ENCODE measurements at places on chromosomes 1 and 21. TPM values are rescaled to one million over a fixed set of nuclear protein-coding genes. Genes with fewer than 3 reads are reported as not detected.

- no peak for DNase-seq
- no peak overlapping the region for H3K27ac ChIP-seq
- H3K4me3 ChIP-seq, result no peak overlapping the region
- H3K27me3 ChIP-seq, result no peaks in the 10 kb centered on the region
- H3K4me1 ChIP-seq, result no peaks in the 10 kb centered on the region
Measured at GRCh38 chr1:85838238-85838637, 130.0 kb upstream of the ZNHIT6 start.

GRCh38 chr1:58811303-58811702 lies 27.5 kb upstream of the JUN start:
- H3K4me3 ChIP-seq, result no peak overlapping the region
- H3K36me3 ChIP-seq, result no peaks in the 10 kb centered on the region
- peaks cover 13% of the 10 kb centered on the region for H3K27me3 ChIP-seq
- no peak for DNase-seq

OR2T29 gene
- not detected for total RNA-seq

ESRRG gene
- 47.1 TPM for total RNA-seq

DNA sequence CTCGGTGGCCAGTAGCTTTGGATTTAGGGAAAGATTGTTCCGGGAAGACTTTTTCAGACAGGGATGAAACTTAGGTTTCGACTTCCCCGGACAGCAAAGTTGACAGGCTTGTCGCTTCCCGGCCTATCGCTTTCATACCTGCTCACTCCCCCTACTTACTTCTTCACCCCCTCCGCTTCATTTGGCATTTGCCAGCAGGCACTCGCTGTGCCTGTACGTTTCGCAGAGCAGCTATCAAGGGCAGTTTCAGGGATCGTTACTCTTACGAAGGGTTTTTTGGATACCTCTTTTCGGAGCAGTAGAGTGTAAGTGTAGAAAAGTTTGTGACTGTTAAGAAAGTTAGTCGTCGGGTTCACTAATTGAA lies 393 bp downstream of the BLZF1 start:
- H3K27me3 ChIP-seq, result no peaks in the 10 kb centered on the region
- no peak for DNase-seq
- H3K27ac ChIP-seq, result peak overlapping the region; percentile 68
- peak overlapping the region; percentile 54 for H3K4me3 ChIP-seq
- peaks cover 10% of the 10 kb centered on the region for H3K4me1 ChIP-seq
- peaks cover 10% of the 10 kb centered on the region for H3K36me3 ChIP-seq

DNA sequence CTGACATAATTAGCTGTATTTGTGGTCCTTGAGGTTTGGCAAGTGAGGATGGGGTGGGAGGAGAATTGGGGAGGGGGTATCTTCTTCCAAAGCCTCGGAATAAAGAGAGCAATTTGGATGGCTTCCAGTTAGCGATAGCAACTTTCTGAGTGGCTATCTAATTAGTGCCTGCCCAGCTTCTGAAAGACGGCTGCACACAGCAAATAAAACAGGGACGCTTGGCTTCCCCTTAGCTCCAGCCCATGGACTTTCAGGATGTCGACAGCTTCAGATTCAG lies 31.1 kb downstream of the KLHDC7A start:
- no peak for DNase-seq
- no peaks in the 10 kb centered on the region for H3K4me1 ChIP-seq
- H3K4me3 ChIP-seq, result no peak overlapping the region
- no peaks in the 10 kb centered on the region for H3K27me3 ChIP-seq

FMO2 gene
- total RNA-seq, result not detected

- H3K27ac ChIP-seq, result no peak overlapping the region
- H3K4me3 ChIP-seq, result no peak overlapping the region
- H3K36me3 ChIP-seq, result no peaks in the 10 kb centered on the region
- no peaks in the 10 kb centered on the region for H3K4me1 ChIP-seq
- no peaks in the 10 kb centered on the region for H3K27me3 ChIP-seq
Measured at GRCh38 chr1:21042929-21043605, 133.6 kb downstream of the EIF4G3 start.

- H3K36me3 ChIP-seq, result no peaks in the 10 kb centered on the region
- DNase-seq, result no peak
- H3K27ac ChIP-seq, result no peak overlapping the region
- no peaks in the 10 kb centered on the region for H3K27me3 ChIP-seq
Measured at GRCh38 chr21:38067086-38067739, 151.0 kb upstream of the KCNJ6 start.

GRCh38 chr1:173422456-173422976 lies 54.6 kb upstream of the PRDX6 start:
- H3K4me3 ChIP-seq, result no peak overlapping the region
- no peak overlapping the region for H3K27ac ChIP-seq
- H3K27me3 ChIP-seq, result no peaks in the 10 kb centered on the region
- no peaks in the 10 kb centered on the region for H3K4me1 ChIP-seq
- no peak for DNase-seq
- no peaks in the 10 kb centered on the region for H3K36me3 ChIP-seq

RGS5 gene
- total RNA-seq, result 361 TPM

KIF21B gene
- 3.5 TPM for total RNA-seq

DNA sequence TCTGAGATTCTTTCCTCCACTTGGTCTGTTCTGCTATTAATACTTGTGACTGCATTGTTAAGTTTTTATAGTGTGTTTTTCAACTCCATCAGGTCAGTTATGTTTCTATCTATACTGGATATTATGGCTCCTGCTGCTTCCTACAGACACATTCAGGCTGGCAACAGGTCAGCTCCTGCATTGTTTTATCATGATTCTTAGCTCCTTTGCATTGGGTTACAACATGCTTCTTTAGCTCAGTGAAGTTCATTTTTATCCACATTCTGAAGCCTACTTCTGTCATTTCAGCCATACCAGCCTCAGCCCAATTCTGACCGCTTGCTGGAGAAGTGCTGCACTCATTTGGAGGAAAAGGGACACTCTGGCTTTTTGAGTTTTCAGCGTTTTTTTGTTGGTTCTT lies 37.3 kb upstream of the F3 start:
- no peaks in the 10 kb centered on the region for H3K27me3 ChIP-seq
- DNase-seq, result no peak
- H3K27ac ChIP-seq, result no peak overlapping the region
- no peaks in the 10 kb centered on the region for H3K4me1 ChIP-seq
- no peaks in the 10 kb centered on the region for H3K36me3 ChIP-seq

DNA sequence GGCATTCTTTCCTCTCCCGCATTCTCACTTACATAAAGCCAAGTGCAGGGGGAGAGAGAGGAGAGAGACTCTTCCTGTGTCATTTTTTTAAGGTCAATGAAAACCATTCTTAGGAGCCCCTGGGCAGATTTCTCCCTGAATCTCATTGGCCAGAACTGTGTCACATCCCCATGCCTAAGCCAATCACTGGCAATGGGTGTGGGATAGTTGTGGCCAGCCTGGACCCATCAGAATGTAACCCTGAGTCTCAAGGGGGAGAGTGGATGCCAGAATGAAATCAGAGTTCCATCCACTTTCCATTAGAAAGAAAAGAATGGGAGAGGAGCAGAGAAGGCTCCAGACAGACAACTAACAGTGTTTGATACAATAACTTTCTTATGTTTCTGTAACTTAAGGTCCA lies 31.2 kb upstream of the COQ8A start:
- no peak overlapping the region for H3K27ac ChIP-seq
- H3K4me3 ChIP-seq, result no peak overlapping the region
- no peaks in the 10 kb centered on the region for H3K4me1 ChIP-seq
- H3K27me3 ChIP-seq, result no peaks in the 10 kb centered on the region
- no peaks in the 10 kb centered on the region for H3K36me3 ChIP-seq

DNA sequence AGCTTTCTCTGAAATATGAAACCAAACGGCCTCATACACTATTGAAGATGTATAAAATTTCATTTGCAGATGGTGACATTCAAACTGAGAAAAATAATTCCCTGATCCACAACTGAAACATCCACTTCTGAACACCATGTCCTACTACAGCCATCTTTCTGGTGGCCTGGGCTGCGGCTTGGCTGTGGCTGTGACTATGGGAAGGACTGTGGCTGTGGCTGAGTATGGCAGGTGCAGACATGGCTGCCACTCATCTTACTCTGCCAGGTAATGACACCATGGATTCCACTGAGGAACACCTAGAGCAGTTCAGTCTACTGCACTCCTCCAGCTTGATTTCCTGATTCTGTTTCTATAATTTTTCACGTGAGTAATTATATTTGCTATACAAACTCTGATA lies at the start of gene KRTAP20-4:
TSS of gene KRTAP20-4 (plus strand) at position 106 of the 400 bp plus-strand sequence.
- no peaks in the 10 kb centered on the region for H3K4me1 ChIP-seq
- no peak within 1 kb of the TSS for H3K27ac ChIP-seq

GRCh38 chr1:224783006-224783651 lies 146.3 kb upstream of the DNAH14 start:
- no peaks in the 10 kb centered on the region for H3K36me3 ChIP-seq
- H3K4me3 ChIP-seq, result no peak overlapping the region
- H3K4me1 ChIP-seq, result no peaks in the 10 kb centered on the region
- no peak for DNase-seq

- H3K27me3 ChIP-seq, result no peaks in the 10 kb centered on the region
- H3K27ac ChIP-seq, result no peak overlapping the region
- no peak for DNase-seq
- H3K4me3 ChIP-seq, result no peak overlapping the region
Measured at GRCh38 chr1:58753431-58753866, 30.4 kb downstream of the JUN start.

DNA sequence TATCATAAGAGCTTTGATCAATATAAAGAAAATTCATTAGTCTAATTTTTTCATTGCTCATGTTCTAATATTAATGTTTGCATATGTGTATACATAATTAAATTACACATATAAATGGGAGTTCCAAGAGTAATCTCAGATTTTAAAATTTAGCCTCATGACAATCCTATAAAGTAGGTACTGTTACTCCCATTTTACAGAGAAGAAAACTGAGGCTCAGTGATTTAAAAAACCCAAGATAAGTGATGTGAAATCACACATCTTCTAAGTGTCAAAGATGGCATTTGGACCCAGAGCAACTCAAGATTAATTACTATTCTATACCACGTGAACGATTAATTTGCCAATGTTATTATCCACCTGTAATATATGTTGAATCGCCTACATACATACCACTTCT lies 122.3 kb downstream of the TM2D1 start:
- DNase-seq, result no peak
- H3K4me1 ChIP-seq, result no peaks in the 10 kb centered on the region
- H3K36me3 ChIP-seq, result no peaks in the 10 kb centered on the region
- no peak overlapping the region for H3K27ac ChIP-seq
- H3K4me3 ChIP-seq, result no peak overlapping the region

DNA sequence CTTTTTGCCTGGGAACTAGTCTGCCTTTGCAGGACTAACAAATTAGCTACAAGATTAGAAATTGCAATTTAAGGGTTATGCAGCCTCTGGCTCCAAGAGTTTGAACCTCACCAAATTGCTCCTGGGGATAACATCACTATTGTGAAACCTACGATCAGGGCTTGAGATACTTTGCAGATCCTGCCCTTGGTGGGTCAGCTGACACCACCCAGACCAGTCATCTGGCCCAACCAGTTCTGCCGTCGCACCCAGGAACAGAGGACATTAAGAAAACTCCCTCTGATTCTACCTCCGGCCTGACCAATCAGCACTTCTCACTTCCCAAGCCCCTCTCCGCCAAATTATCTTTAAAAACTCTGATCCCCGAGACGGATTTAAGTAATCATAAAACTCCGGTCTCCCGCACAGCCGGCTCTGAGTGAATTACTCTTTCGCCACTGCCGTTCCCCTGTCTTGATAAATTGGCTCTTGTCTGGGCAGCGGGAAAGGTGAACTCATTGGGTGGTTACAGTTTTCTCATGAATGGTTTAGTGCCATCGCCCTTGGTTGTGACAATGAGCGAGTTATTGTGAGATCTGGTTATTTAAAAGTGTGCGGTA lies 32.9 kb upstream of the B3GALT5 start:
- H3K27me3 ChIP-seq, result no peaks in the 10 kb centered on the region
- no peak overlapping the region for H3K27ac ChIP-seq
- no peaks in the 10 kb centered on the region for H3K36me3 ChIP-seq
- DNase-seq, result no peak

DNA sequence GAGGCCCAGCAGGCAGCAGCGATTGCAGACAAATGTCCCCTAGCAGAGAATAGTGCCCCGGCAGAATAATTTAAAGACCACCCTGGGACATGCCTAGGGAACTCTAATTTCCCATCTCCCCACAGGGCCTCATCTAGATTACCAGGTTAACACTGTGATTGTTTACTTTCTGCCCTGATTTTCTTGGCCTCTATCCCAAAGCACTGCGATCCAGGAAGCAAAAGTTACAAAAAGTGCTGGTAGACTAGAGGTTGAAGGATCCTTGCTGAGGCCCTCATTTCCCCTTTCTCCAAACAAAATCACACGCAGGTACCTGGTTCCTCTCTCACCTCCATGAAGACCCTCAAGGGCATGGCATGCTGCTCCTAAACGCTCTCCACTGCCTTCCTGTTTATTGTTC lies 229.7 kb downstream of the C1orf94 start:
- no peaks in the 10 kb centered on the region for H3K36me3 ChIP-seq
- H3K27me3 ChIP-seq, result no peaks in the 10 kb centered on the region
- H3K27ac ChIP-seq, result no peak overlapping the region
- no peak for DNase-seq
- H3K4me1 ChIP-seq, result no peaks in the 10 kb centered on the region
- no peak overlapping the region for H3K4me3 ChIP-seq

SLAMF9 gene
- not detected for total RNA-seq

GRCh38 chr1:205775717-205776056 lies 405 bp upstream of the RAB29 start:
- H3K36me3 ChIP-seq, result no peaks in the 10 kb centered on the region
- no peak overlapping the region for H3K27ac ChIP-seq
- peak; percentile 87 for DNase-seq
- no peak overlapping the region for H3K4me3 ChIP-seq
- H3K4me1 ChIP-seq, result no peaks in the 10 kb centered on the region
- H3K27me3 ChIP-seq, result peaks cover 31% of the 10 kb centered on the region

DNA sequence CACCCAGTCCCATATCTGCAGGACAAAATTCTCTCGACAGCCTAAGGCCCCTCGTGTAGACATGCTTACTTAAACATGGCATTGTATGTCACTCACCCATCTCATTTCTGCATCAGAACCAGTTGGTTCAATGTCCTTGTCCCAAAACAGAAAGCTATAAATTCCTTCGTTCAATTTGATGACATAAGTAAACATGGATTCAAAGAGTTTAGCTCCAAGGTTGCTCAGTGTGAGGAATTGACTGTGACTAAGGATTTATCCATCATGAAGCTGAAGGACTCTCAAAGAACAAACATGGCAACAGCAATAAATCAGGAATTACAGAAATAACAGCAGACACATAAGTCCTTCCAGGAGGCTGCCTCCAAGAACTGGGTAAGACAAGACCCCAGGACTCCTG lies 237.2 kb downstream of the TOMM20 start:
- no peak overlapping the region for H3K27ac ChIP-seq
- H3K36me3 ChIP-seq, result no peaks in the 10 kb centered on the region
- H3K4me3 ChIP-seq, result no peak overlapping the region
- H3K4me1 ChIP-seq, result peaks cover 8% of the 10 kb centered on the region
- no peaks in the 10 kb centered on the region for H3K27me3 ChIP-seq

- no peaks in the 10 kb centered on the region for H3K36me3 ChIP-seq
- H3K27ac ChIP-seq, result no peak overlapping the region
- no peaks in the 10 kb centered on the region for H3K27me3 ChIP-seq
- H3K4me3 ChIP-seq, result no peak overlapping the region
- DNase-seq, result no peak
- H3K4me1 ChIP-seq, result no peaks in the 10 kb centered on the region
Measured at GRCh38 chr1:4974981-4975685, 320.7 kb downstream of the AJAP1 start.
